Hypothalamus (tissue), 51 donors: ENCODE measurements at places on chromosomes 4 and X.

- no peak for DNase-seq
These were observed 11.8 kb downstream of the AMBN start for GRCh38 chr4:70603856-70604255.

- no peak for DNase-seq
These were observed 76.1 kb downstream of the AMMECR1 start for GRCh38 chrX:110241816-110242215.

DNA sequence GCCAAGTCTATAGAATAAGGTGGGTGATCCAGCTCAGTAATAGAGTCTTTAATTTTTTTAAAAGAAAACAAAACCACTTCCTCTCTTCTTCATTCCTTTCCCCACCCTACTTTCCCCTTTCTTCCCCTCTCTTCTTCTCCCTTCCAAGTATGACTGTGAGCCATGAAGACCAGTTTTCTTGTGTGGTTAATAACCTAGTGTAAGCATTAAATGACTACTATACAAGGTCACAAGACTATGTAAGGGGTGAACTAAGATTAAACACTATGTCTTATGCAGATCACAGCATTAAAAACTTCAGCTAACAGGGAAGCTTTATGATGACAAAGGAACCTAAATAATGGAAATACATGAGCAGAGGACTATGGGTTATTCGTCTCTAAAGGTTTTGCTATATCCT lies 135.4 kb downstream of the GUCY2F start:
- DNase-seq, result no peak

GRCh38 chr4:151640381-151640780 lies 120.4 kb downstream of the GATB start:
- DNase-seq, result no peak

- no peak for DNase-seq
These were observed 193.9 kb downstream of the NAF1 start for GRCh38 chr4:162972661-162973330.

- peak; percentile 7 for DNase-seq
These were observed 150.9 kb downstream of the SHROOM3 start for GRCh38 chr4:76585897-76586360.

DNA sequence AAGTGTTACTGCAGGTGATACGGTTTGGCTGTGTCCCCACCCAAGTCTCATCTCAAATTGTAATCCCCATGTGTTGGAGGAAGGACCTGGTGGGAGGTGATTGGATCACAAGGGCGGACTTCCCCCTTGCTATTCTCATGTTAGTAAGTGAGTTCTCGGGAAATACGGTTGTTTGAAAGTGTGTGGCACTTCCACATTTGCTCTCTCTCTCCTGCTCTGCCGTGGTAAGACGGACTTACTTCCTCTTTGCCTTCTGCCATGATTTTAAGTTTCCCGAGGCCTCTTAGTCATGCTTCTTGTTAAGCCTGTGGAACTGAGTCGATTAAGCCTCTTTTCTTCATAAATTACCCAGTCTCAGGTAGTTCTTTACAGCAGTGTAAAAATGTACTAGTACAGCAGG lies 65.2 kb upstream of the SLC7A11 start:
- DNase-seq, result no peak

DNA sequence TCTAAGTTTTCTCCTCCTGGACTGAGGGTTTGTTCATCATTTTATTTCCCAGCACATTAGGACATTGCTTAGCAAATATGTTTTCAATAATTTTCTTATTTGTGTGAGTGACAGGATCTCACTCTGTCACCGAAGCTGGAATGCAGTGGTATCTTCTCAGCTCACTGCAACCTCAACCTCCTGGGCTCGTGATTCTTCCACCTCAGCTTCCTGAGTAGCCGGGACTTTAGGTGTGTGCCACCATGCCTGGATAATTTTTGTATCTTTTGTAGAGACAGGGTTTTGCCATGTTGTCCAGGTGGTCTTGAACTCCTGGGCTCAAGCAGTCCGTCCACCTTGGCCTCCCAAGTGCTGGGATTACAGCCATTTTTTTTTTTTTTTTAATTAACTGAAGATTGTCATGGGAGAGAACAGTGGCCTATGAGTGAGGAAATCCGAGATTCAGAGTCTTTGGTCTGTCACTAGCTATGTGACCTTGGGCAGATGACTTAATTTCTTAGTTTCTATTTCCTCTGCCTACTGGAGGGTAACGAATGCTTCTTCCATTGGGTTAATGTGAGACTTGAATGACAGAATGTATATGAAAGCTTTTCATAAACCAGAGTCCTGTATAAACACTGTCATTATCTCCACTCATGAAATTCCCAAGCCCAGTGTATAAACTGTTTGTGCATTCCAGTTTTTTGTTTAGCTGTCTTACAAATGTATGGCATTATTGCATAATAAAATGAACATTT lies 23.9 kb downstream of the MOB1B start:
- DNase-seq, result no peak

DNA sequence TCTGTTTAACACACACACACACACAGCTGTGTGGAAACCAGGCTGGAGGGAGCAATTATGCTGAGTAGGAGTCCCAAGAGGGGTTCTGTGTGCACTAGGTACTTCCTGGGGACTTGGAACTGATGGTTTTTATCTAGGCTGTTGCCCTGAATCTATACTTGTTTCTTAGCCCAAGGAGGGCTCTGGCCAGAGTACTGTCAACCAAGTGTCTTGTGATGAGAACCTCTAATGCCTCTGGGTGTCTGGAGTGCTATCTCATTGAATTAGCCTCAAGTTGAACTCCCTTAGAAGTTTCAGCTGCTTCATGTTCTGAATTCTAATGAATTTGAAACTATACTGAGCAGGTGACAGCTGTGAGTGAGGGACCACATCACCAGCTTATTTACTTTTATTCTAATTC lies 16.6 kb downstream of the ARHGAP24 start:
- no peak for DNase-seq

DNA sequence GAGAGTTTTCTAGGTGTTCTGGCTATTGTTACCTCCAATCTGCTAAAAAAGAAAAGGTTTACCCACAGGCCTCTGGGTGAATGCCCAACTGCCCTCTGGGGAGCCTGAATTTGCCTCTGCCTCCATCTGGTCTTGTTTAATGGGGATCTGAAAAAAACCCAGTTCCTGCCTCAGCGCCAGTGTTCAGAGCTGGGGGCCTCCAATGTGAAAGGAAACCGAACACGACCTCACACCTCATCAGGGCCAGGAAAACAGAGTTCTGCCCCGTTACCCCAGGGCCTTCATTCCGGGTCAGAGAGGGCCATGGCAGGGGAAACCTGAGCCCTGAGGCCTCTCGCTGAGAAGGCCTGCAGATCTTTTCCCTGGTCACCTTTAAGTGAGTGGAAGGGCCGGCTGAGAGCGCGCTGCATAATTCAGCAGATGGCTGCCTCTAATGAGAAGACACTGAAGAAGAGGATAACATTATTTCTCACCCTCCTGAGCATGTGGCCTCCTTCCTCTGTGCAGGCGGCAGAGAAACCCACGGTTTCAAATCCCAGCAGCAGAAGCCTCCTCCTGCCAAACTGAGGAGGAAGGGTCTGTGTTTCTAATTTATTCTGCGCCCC lies 6.8 kb downstream of the SEPTIN6 start:
- DNase-seq, result no peak

GRCh38 chrX:44055638-44056037 lies 82.4 kb upstream of the NDP start:
- no peak for DNase-seq

GRCh38 chrX:131477498-131477897 lies 66.4 kb upstream of the OR13H1 start:
- DNase-seq, result no peak

GRCh38 chr4:98536631-98537030 lies 121.8 kb downstream of the TSPAN5 start:
- no peak for DNase-seq

- no peak for DNase-seq
These were observed 21.8 kb upstream of the P2RY10 start for GRCh38 chrX:78923198-78924015.

DNA sequence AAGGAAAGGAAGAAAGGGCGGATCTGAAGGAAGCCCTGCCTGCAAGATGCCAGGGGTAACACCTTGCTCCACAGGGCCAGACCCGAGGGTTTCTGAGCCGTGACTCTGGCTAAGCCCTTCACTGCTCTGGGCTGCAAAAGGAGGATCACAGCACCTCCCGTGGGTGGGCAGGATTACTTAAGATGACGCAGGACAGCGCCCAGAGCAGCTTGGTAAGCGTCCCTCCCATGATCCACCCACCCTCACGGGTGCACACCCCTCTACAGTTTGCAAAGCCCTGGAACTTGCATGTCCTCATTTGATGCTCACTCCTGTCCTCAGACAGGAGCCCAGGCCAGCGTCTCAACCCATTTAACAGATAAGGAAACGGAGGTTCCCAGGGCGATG lies 64.9 kb downstream of the CRMP1 start:
- no peak for DNase-seq

DNA sequence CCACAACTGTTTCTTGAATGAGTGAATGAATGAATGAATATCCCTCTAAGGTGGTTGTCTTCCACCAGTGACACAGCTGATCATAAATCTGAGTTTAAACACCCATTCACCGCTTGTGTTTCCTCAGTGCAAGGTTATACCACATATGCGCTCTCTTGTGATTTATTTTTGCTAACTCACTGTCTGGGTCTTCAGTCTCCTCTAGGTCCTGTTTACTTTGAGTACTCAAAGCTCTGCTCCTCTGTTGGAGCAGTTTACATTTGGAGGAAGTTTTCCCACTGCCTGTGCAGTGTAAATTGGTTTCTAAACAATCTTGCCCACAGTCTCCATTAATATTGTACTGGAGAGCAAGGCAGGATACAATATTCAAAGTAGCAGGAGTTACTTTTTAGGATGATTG lies 212.6 kb upstream of the JADE1 start:
- DNase-seq, result no peak

DNA sequence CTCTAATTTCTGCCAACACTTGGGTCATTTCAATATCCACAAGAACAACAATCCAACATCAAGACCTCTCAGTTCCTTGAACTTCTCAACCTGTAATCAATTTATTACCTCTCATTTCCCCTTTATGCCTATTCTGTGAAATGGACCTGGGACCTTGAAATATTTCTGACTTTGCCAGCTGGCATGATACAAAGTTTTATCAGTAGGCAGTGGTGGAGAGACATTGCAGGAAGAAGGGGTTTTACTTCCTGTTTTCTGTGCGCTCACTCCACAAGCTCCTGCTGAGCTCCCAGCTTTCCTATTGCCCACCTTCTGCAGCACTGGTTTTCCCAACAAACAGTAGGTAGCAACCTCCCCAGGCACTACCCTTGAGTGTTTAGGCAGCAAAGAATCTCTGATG lies 3.5 kb upstream of the ARHGEF6 start:
- no peak for DNase-seq

GRCh38 chrX:11666952-11667685 lies 1.4 kb upstream of the ARHGAP6 start:
- no peak for DNase-seq

GRCh38 chr4:17562157-17562556 lies 14.8 kb upstream of the LAP3 start:
- no peak for DNase-seq

GRCh38 chr4:1488831-1489638 lies 82.8 kb upstream of the NKX1-1 start:
- no peak for DNase-seq

GRCh38 chr4:1277667-1278665 lies 11.7 kb upstream of the MAEA start:
- no peak for DNase-seq

- DNase-seq, result no peak
These were observed 405 bp downstream of the CENPE start for GRCh38 chr4:103197765-103198110.

GRCh38 chr4:103720661-103721060 lies 876 bp upstream of the TACR3 start:
- no peak for DNase-seq

GRCh38 chr4:48483006-48483776 lies at the start of gene SLC10A4:
Gene SLC10A4, plus strand, starts transcription at chr4:48483343. Its CDS starts 219 bp downstream, at chr4:48483562.
- DNase-seq, result no peak

DNA sequence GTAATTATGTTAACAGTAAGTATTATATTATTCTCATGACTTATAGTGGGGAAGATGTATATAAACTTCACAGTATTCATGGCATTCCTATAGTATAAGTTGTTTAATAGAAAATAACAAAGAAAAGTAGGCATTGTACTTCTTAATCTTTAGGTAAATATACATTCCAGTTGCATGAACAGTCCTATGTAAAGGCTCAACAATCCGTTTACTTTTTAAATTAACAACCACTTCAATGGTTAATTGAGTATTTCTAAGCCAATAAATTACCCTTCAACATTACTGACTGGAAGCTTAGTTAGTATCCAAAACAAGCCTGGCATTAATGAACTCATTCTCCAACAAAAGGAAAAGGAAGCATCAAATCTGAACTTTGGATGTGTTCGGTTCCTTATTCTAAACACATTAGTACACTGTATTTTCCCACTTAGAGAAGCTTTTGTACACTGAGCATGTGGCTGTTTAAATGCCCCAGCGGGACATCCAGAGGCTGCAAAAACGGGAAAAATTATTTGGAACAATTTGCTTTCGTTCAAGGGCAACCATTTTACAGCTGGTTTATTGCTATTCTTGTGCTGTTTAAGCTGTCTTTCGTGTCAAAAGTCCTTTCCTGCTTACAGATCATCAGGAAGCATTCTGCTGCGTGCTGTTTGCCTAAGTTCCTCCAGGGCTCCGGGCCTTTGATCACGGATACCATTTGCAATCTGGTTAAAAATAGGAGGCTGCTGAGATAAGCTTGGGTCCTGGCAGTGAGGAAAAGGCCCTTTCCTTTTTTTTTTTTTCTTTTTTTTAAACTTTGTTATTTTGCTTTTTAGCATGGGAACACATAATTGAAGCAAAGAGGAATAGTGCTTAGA lies 460.3 kb downstream of the SPRY1 start:
- no peak for DNase-seq

DNA sequence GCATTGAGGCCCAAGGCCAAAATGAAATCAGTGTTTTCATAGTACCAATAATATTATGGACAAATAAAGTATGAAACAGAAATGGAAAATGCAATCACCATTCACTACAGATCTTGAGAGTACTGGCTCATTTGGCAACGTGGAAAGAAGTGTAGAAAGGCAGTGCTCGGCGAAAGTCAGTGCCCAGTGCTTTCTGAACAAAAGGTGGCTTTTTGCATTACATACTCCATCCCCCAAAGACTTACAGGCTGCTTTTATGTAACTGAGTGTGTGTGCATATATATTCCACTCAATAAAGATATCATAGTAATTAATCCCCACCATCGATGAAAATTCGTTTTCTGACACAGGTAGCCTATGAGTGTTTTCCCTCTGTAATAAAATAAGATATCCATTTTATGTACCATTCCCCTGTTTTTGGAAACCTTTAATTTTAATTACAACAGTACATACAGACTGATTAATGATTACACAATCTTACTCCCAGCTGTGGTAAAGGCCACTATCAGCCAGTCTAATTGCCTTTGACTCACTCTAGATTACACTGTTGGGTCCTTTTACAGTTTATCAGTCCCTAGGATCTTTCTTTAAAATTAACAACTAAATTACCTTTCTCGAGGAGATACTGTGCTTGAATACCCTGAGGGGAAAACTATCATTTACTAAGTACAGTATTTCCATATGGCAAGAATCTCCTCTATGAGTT lies 65.9 kb downstream of the MAD2L1 start:
- no peak for DNase-seq
